Activated CD4-positive, alpha-beta T cell treated with anti-CD3 and anti-CD28 coated beads, Interleukin-2, amount 50 U/mL, for 48 hours (primary cell): ENCODE measurements at places on chromosomes 5 and 9.

GRCh38 chr9:125961072-125961471, 213.9 kb downstream of the PBX3 start:
- no peak for DNase-seq

DNA sequence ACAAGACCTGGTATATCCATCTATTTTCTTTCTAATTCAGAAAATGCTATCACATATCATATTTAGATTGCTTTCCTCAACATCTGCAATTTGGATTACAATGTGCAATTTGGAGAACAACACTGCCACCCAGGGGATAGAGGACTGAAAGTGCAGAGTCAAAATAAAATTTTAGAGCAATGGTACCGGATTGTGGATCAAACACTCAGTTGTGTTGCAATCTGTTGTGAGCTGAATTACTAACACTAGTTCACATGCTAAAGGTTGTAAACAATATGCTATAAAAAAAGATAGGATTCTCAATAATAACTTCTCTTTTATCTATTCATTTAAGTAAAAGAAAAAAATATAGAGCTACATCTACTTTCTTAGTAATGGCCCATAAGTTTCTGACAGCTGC, 11.9 kb upstream of the SRFBP1 start:
- no peak for DNase-seq

GRCh38 chr9:117074784-117075520, 339.9 kb downstream of the ASTN2 start:
- DNase-seq = no peak

GRCh38 chr9:98289614-98290201, 34.3 kb upstream of the TBC1D2 start:
- no peak for DNase-seq

DNA sequence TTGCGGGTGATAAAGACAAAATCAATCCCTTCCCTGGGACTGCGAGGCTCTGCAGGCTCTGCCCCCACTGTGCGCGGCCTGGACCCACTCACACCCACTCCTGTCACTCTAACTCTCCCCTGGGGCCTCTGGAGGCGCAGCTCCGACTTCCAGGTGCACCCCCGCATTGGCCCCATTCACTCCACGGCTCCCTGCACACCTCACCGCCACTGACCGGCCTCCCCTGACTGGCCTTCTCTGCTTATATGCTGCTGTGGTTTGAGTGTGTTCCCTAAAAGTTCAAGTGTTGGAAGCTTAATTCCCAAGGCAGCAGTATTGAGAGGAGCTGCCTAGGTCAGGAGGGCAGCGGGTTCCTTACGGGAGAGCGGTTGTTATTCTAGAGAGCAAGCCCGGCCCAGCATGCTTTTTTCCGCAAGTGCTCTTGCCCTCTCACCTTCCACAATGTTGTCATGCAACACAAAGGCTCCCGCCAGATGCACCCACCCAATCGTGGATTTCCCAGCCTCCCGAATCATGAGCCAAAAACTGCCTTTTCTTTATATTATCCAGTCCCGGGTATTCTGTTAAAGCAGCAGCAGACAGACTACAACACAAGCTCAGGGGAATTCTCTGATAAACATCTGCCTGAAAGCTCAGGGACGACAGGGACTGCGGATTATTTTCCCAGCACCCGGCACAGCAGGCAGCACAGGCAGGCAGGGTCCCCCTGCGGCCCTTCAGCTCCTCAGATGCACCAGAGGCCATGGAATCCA, 73.5 kb upstream of the LRRTM2 start:
- no peak for DNase-seq

- DNase-seq = no peak
Measured at GRCh38 chr9:69173497-69173890, 583 bp upstream of the TJP2 start.

DNA sequence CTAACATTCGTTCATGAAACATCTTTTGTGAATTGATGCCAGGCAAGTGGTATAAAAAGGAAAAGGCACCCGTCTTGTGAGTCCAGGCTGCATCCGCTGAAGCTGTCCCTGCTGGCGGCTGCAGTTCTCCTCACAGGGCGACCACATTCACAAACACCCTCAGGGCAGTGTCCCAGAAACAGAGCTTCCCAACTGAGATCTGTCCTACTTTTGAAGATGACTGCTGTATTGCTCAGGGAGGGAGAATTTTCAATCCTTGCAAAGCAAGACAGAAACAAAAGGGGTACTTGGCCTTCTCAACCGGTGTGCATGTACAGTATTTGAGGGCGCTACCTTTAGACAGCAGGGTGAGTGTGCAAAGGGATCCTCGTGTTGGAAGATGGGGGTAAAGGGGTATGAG, 316.1 kb downstream of the GADD45G start:
- no peak for DNase-seq

GRCh38 chr5:42779083-42779482, 22.5 kb downstream of the CCDC152 start:
- no peak for DNase-seq

- no peak for DNase-seq
Measured at GRCh38 chr9:22813529-22813928, 366.9 kb downstream of the DMRTA1 start.

DNA sequence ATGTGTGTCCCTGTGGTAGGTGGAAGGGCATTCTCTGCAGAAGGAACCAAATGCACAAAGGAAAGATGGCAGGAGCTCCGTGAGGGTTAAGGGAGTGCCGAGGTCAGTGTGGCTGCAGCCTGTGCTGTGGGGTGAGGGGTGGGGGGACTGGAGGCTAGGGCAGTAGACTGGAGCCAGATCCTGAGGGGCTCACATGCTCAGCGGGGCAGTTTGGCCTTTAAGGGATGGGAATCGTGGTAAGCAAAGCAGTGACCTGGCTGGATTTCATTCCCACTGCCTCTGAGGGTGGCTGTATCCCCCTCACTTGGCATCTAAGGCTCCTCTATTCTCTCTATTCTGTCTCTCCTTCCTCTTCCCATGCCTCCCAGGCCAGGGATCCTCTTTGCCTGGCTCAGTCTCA, 15.6 kb downstream of the PITX1 start:
- no peak for DNase-seq

- DNase-seq = no peak
Measured at GRCh38 chr9:33180526-33181184, 13.5 kb upstream of the B4GALT1 start.

DNA sequence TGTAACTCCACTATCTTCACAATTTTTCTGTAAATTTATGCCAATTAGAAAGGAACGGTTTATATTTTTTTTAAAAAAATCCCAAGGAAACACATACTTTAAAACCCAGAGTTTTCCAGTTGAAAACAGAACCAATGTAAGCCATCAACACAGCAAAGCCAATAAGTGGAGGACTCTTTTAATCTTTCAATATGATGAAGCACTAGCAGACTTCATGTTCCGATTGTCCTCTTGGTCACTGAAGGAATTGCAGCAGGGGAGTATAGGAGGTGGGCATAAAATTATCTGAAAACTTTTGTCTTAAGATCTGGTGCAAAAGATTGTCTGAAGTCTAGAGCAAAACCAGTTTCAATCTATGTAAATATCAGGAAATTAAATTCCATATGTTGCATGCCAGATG, 102.1 kb upstream of the PAPPA start:
- no peak for DNase-seq

- no peak for DNase-seq
Measured at GRCh38 chr5:109907189-109907588, 217.5 kb downstream of the MAN2A1 start.

GRCh38 chr9:135123773-135124134, 36.3 kb downstream of the OLFM1 start:
- DNase-seq = no peak

DNA sequence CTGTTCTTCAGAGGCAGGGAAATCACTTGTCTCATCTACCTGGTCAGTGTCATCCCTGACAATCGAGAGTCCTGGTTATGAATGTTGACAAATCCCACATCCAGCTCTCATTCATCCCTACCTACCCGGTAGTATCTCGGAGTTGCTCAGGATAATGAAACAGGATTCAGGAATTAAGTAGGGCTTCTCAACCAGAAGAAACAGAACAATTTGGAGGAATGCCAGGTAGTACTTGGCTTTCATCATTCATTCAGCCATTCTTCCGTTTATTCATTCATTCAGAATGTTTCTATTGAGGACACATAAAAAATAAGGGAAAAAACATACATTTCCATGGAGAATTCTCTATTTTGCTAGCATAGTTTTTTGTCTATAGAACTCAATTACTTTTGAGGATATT, 195.0 kb downstream of the ARHGEF28 start:
- no peak for DNase-seq

GRCh38 chr5:173327084-173327947, 898 bp downstream of the STC2 start:
- DNase-seq = no peak

DNA sequence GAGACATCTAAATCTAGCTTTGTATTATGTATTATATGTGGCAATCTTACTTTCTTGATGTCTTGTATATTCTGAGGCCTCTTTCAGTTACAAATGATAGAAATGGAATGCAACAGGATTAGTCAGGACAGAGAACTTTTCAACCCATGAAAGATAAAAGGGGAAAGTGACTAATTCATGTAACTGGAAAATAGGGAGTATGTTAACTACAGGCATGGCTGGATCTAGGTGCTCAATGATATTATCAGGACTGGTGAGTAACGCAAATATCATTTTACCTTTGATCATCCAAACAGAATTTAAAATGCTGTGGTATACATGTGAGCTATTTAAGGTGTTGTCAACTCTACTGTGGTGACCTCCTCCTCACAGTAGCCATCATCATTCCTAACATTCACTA, 215.7 kb upstream of the GLRA1 start:
- DNase-seq = no peak

DNA sequence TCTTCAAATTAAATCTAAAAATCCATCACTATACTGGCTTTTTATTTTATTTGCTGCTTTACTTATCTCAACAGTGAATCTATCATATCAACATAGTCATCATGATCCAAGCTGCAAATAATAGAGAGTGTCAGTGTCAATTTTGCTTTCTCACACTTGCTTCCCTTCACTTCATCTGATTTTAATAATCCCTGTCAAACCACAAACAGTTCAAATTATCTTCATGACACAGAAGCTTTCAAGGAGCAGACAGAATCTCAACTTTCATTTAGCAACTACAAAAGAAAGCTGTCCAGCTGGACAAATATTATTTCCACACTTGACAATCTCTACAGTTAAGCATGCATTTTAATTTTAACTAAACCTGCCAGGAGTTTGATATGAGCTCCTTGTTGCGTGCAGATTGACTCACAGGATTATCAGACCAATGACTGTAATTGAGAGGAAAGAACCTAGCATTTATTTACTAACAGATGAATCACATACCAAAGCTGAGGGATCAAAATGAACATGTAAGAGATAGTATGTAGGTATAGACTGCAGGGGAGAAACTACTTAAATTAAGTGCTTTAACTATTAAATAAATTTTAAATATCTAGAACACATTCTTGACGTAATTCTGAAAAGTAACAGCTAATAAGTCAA, 56.0 kb downstream of the KIAA0825 start:
- no peak for DNase-seq

DNA sequence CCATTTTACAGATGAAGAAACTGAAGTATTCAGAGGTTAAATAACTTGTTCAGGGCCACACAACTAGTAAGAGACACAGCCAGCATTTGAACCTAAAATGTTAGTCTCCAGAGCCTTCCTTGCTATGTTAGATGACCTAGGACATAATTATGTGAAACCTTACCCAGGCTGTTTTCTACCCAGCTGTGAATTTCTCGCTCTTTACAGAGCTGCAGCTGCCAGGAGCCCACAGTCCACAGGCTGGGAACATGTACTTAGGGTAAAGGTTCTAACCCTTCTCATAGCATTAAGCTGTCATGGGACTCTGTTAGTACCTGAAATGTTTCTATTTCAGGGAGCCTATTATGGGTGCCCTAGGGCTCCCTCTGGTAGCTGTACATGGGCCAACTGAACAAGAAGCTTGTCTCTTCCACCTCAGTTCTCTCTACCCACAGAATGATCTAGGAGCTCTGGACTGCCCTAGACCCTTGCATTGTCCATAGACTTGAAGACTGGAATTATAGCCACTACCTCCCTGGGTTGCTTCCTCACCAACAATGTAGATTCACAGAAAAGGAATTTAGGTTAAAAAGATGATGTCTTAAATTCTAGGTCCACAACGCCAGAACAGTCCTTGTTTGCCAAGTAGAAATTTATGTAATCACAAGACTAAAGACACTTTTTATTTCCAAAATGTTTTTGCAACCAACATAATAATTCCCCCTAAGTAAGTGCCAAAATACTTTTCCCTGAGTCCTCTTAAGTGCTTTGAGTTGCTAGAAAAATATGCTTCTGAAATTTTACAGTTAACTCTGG, 262.9 kb downstream of the PIK3R1 start:
- DNase-seq = no peak

- DNase-seq = no peak
Measured at GRCh38 chr5:63650581-63650980, 311.7 kb downstream of the HTR1A start.
